A673 (cell line): ENCODE measurements at places on chromosomes 5 and 9. TPM values are rescaled to one million over a fixed set of nuclear protein-coding genes. Genes with fewer than 3 reads are reported as not detected.

CCDC171 gene
- total RNA-seq, result 72.5 and 77.4 TPM in 2 replicates

DNA sequence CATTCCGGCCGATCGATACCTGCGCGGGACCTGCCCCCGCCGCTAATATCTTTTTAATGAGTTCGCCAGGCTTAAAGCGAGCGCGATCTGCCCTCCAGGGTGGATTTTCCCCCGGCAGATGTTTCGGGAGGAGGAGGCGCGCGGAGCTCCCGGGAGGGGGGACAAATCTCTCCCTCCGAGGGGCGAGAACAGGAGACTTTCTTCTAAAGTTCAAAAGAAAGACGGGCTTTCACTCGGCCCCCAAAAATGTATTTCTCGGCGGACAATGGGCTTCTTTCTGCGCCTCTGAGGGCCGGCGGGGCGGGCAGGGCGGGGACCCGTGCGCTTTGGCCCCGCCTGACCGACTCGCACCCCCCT, 4.1 kb upstream of the PRDM12 start:
- H3K27me3 ChIP-seq, result peaks cover 98% of the 10 kb centered on the region
- H3K4me3 ChIP-seq, result peak overlapping the region; percentile 21
- DNase-seq, result no peak
- no peak overlapping the region for H3K27ac ChIP-seq
- no peaks in the 10 kb centered on the region for H3K36me3 ChIP-seq

- H3K27me3 ChIP-seq, result no peaks in the 10 kb centered on the region
- peak; percentile 88 for DNase-seq
- no peaks in the 10 kb centered on the region for H3K36me3 ChIP-seq
- no peak overlapping the region for H3K27ac ChIP-seq
- no peak overlapping the region for H3K4me3 ChIP-seq
Observed at GRCh38 chr5:76641514-76642120, 18.4 kb upstream of the F2RL2 start.

GRCh38 chr9:101995231-101995630, 256.8 kb upstream of the GRIN3A start:
- H3K27me3 ChIP-seq, result no peaks in the 10 kb centered on the region
- H3K4me3 ChIP-seq, result no peak overlapping the region
- H3K4me1 ChIP-seq, result no peaks in the 10 kb centered on the region
- no peaks in the 10 kb centered on the region for H3K36me3 ChIP-seq
- no peak for DNase-seq

DNA sequence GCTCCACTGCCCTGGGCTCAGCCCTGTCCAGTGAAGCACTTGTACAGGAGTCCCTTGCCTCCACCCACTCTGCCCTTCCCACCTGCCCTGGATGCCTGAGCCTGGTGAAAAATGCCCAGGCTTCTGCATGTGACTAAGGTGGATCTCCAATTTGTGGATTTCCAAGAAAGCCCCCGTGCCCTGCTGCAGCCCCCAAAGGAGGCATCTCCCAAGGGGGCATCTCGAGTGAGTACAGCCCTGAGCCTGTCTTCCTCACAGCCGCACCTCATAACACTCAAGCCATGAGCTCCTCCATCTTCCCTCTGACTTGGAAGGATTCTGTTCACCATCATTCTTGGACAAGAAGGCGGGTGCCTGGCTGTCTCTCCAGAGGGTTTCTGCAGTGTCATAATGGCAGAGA, 158.0 kb upstream of the PPP1R26 start:
- no peak overlapping the region for H3K4me3 ChIP-seq
- no peaks in the 10 kb centered on the region for H3K4me1 ChIP-seq
- H3K36me3 ChIP-seq, result no peaks in the 10 kb centered on the region
- H3K27me3 ChIP-seq, result no peaks in the 10 kb centered on the region

- no peaks in the 10 kb centered on the region for H3K27me3 ChIP-seq
- no peak for DNase-seq
- no peak overlapping the region for H3K27ac ChIP-seq
- no peaks in the 10 kb centered on the region for H3K36me3 ChIP-seq
Observed at GRCh38 chr9:94083384-94083783, 880 bp upstream of the PTPDC1 start.

GRCh38 chr9:121861501-121862180, 210.2 kb downstream of the DAB2IP start:
- DNase-seq, result peak; percentile 21
- H3K36me3 ChIP-seq, result no peaks in the 10 kb centered on the region
- peaks cover 4% of the 10 kb centered on the region for H3K4me1 ChIP-seq
- no peaks in the 10 kb centered on the region for H3K27me3 ChIP-seq
- H3K27ac ChIP-seq, result no peak overlapping the region

TAS2R1 gene
- total RNA-seq, result not detected in 2 replicates

DNA sequence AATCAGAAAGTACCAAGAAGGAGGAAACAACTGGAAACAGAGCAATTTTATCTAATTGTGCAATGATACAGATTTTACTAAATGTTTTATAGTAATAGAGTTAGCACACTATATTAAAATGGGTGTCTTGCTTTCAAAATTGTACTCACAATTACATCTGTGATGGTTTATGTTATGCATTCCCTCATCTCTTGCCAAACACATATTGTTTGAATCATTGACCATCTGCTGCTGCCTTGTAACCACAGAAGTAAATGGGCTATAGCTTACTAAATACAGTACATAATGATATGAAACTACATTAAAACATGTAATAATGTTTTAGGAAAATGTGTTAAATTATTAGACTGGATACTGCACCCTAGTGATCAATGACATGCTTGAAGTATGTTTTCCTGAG, 158.1 kb downstream of the SLC25A46 start:
- no peak overlapping the region for H3K4me3 ChIP-seq
- no peaks in the 10 kb centered on the region for H3K36me3 ChIP-seq
- DNase-seq, result no peak

- H3K4me1 ChIP-seq, result no peaks in the 10 kb centered on the region
- H3K27me3 ChIP-seq, result no peaks in the 10 kb centered on the region
- H3K4me3 ChIP-seq, result no peak overlapping the region
- DNase-seq, result no peak
- no peaks in the 10 kb centered on the region for H3K36me3 ChIP-seq
Observed at GRCh38 chr5:151454166-151454565, 6.8 kb downstream of the SLC36A1 start.

HTR4 gene
- not detected in 2 replicates for total RNA-seq

DNA sequence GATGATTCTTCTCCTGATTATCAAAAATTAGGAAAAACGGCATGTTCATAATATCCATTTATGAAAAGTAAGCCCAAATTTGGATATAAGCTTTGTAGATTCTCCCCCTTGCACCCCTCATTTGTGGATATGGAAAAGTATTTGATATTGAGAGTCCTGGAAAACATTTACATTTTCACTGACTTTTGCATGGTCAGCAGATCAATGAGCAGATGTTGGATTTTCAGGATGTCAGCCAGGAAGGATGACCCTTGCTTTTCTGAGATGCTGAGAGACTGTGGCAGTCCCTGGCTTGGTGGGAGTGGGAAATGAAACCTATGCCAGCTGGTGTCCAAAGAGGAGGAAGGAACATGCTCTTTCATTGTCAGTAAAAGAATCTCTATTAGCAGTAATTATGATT, 410.8 kb downstream of the DMAC1 start:
- H3K27ac ChIP-seq, result no peak overlapping the region
- H3K27me3 ChIP-seq, result no peaks in the 10 kb centered on the region
- DNase-seq, result no peak
- H3K36me3 ChIP-seq, result no peaks in the 10 kb centered on the region
- H3K4me1 ChIP-seq, result no peaks in the 10 kb centered on the region

ZBED3 gene
- 9.9 and 10.4 TPM in 2 replicates for total RNA-seq

DNA sequence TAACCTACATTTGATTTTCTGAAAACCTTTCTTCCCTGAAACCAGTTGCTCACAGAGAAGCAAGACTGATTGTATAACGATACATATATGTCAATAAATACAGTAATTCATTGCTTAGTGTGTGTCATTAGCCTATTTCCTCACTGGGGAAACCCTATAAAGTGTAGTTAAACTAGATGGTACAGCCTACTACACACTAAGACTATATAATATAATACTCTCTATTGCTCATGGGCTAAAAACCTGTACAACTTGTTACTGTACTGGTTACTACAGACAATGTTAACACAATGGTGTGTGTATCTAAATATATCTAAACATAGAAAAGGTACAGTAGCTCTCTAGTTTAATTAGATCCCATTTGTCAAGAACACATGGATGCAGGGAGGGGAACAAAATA, 181.2 kb downstream of the CDH18 start:
- H3K27ac ChIP-seq, result no peak overlapping the region
- no peaks in the 10 kb centered on the region for H3K36me3 ChIP-seq
- no peak for DNase-seq
- no peaks in the 10 kb centered on the region for H3K4me1 ChIP-seq

- H3K4me1 ChIP-seq, result no peaks in the 10 kb centered on the region
- H3K36me3 ChIP-seq, result no peaks in the 10 kb centered on the region
- H3K27ac ChIP-seq, result no peak overlapping the region
- no peak overlapping the region for H3K4me3 ChIP-seq
Observed at GRCh38 chr9:112858625-112859147, 32.0 kb downstream of the SLC46A2 start.

- no peak overlapping the region for H3K27ac ChIP-seq
- H3K27me3 ChIP-seq, result no peaks in the 10 kb centered on the region
- H3K36me3 ChIP-seq, result peaks cover 29% of the 10 kb centered on the region
- peaks cover 4% of the 10 kb centered on the region for H3K4me1 ChIP-seq
Observed at GRCh38 chr5:181231432-181231831, 8.4 kb downstream of the TRIM41 start.

DNA sequence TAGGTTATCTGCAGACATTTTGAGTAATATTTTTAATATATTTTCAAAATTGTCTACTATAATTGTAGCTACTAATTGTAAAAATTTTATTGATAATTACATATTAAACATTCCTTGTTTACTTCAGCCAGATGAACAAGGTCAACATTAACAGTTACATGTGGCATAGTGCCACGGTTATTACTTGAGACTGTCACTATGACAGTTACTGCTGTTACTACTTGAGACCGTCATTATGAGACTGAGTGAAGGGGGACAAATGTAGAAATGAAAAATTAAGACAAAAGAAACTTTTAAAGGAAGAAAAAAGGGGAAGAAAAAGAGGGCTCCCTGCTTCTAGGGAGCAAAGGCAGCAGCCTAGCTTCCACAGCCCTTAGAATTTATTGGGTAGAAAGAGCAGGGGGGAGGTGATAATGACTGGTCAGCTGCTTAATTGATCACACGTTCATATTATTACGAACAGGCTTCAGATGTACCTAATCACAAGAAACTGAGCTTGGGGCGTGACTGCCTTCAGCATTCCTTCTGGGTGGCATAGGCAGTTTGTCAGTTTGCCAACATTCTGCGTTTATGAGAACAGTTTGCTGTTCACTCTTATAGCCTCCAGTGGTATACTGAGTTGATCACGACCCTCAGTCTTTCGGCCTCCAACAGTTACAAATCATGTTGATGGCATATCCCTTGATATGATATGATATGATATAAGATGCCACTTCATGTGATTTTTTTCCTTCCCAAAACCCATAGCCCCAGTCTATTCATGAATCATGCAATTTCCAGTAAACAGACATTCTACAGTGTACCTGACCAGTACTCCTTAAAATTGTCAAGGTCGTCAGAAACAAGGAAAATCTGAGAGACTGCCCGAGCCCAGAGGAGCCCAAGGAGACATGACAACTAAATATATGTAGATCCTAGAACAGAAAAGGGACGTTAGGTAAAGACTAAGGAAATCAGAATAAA, 13.1 kb downstream of the MARCHF6 start:
- H3K27me3 ChIP-seq, result no peaks in the 10 kb centered on the region
- no peak overlapping the region for H3K27ac ChIP-seq

DNA sequence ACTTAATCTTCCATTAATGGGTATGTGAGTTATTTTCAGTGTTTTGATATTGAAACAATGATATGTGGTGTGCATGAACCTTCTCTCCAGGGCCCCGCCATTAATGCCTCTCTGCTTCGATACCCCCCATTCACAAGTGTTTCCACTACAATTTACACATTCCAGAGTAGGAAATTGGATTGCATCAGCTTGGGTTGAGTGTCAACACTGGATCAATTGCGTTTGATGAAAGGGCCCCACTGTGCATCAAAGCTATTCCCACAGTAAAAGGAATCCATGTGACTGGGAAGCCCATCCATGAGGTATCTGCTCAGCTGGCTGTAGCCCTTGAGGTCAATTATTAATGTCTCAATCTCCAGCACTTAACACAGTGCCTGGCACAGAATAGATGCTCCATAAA, 17.8 kb upstream of the LVRN start:
- no peaks in the 10 kb centered on the region for H3K4me1 ChIP-seq
- no peak for DNase-seq
- no peaks in the 10 kb centered on the region for H3K27me3 ChIP-seq
- no peak overlapping the region for H3K27ac ChIP-seq

WDR38 gene
- total RNA-seq, result not detected in 2 replicates

- no peak overlapping the region for H3K27ac ChIP-seq
- H3K27me3 ChIP-seq, result no peaks in the 10 kb centered on the region
- no peaks in the 10 kb centered on the region for H3K4me1 ChIP-seq
- DNase-seq, result no peak
- no peaks in the 10 kb centered on the region for H3K36me3 ChIP-seq
Observed at GRCh38 chr5:171601266-171601881, 181.9 kb downstream of the FGF18 start.

DNA sequence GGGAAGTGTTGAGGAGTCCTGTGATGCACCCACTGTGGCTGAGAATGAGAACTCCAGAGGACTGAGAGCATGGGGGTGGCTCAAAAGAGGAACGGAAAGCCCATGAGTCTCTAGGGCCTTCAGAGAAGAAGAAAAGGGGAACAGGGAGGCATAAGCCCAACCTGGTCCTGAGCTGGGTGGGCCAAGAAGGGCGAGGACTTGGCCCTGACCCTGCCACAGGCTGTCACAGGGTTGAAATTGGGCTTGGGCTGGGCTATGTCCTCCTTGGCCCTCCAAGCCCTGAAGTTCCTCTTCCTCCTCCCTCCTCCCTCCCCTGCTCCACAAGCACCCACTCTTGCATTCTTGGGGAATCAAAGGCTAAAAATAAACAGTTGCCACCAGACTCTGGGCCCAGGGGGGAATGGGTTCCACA, 49.3 kb upstream of the PPARGC1B start:
- DNase-seq, result no peak
- H3K36me3 ChIP-seq, result no peaks in the 10 kb centered on the region
- H3K4me1 ChIP-seq, result no peaks in the 10 kb centered on the region

ADRA1B gene
- not detected in 2 replicates for total RNA-seq

DNA sequence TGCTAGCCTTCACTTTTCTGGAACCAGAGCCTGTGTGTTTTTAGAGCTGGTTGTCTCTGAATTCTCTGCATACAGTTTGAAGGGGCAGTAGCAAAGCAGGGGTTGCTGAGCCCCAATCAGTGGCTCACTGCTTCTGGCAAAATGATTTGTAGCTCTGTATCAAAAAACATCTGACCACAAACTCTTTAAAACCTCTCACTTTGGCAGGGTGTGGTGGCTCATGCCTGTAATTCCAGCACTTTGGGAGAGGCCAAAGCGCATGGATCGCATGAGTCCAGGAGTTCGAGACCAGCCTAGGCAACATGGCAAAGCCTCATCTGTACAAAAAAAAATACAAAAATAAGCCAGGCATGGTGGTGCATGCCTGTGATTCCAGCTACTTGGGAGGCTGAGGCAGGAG, 28.3 kb upstream of the APC start:
- H3K27me3 ChIP-seq, result no peaks in the 10 kb centered on the region
- H3K4me1 ChIP-seq, result peaks cover 7% of the 10 kb centered on the region
- no peaks in the 10 kb centered on the region for H3K36me3 ChIP-seq
- DNase-seq, result no peak
